Left ventricle myocardium superior (tissue), 1 donor: ENCODE measurements at places on chromosomes 6 and 20. TPM values are rescaled to one million over a fixed set of nuclear protein-coding genes. Genes with fewer than 3 reads are reported as not detected.

Gene LPA
- not detected for total RNA-seq

Gene BPIFB1
- not detected for total RNA-seq

Gene MAK
- total RNA-seq = 0.07 TPM

Gene TBX18
- total RNA-seq = 7.1 TPM

Gene CST1
- not detected for total RNA-seq

Gene NANP
- total RNA-seq = 3.6 TPM

Gene CPXM1
- 1.7 TPM for total RNA-seq

Gene KIAA0408
- total RNA-seq = 2.4 TPM

Gene HS3ST5
- total RNA-seq = not detected

Gene TMEM74B
- 4.1 TPM for total RNA-seq

Gene B3GAT2
- total RNA-seq = 0.07 TPM

Gene GCLC
- 31.9 TPM for total RNA-seq

Gene PHACTR3
- total RNA-seq = 6.8 TPM

Gene LY6G6D
- not detected for total RNA-seq

Gene KCNQ2
- total RNA-seq = 0.52 TPM

Gene SPATS1
- total RNA-seq = not detected

Gene HNF4A
- total RNA-seq = not detected

Gene TPMT
- 14.3 TPM for total RNA-seq

Gene FUCA2
- 35.0 TPM for total RNA-seq

Gene DTNBP1
- total RNA-seq = 27.0 TPM

Gene SNAP91
- total RNA-seq = 1.3 TPM

Gene GJA10
- total RNA-seq = not detected

Gene POM121L2
- not detected for total RNA-seq

Gene SLC4A11
- 0.82 TPM for total RNA-seq

Gene C6orf141
- 0.32 TPM for total RNA-seq

Gene BPIFB2
- not detected for total RNA-seq

Gene PBOV1
- not detected for total RNA-seq

Gene WFDC12
- total RNA-seq = not detected

Gene RAET1L
- not detected for total RNA-seq

Gene DPPA5
- not detected for total RNA-seq

Gene PNLDC1
- 0.17 TPM for total RNA-seq

Gene OR2H2
- total RNA-seq = not detected

Gene TCP11
- total RNA-seq = not detected

Gene THBS2
- 10.7 TPM for total RNA-seq

Gene EPHA7
- total RNA-seq = 1.5 TPM

Gene CGA
- 0.59 TPM for total RNA-seq

Gene GRM4
- total RNA-seq = not detected

Gene SUPT3H
- total RNA-seq = 2.8 TPM

Gene NHLRC1
- 1.3 TPM for total RNA-seq

Gene GRM1
- 1.3 TPM for total RNA-seq

Gene HLA-DPA1
- 37.7 TPM for total RNA-seq

Gene DUSP15
- 4.0 TPM for total RNA-seq

Gene PCK1
- total RNA-seq = 0.62 TPM

Gene TSPO2
- not detected for total RNA-seq

Gene PCSK2
- total RNA-seq = 1.7 TPM

Gene DYNLRB1
- total RNA-seq = 154 TPM

Gene HMGN3
- 166 TPM for total RNA-seq

Gene KCNK16
- total RNA-seq = not detected

Gene DNMT3B
- 0.50 TPM for total RNA-seq

Gene MYL9
- total RNA-seq = 1,967 TPM

Gene SAPCD1
- total RNA-seq = 0.47 TPM

Gene CTCFL
- not detected for total RNA-seq

Gene SIRPB2
- total RNA-seq = 3.5 TPM

Gene BPIFA1
- not detected for total RNA-seq

Gene PI16
- 4.1 TPM for total RNA-seq

Gene DCDC2
- total RNA-seq = not detected

Gene C6orf15
- not detected for total RNA-seq

Gene HAO1
- total RNA-seq = not detected
